ENCODE measurements at places on chromosomes 6 and 20.

- DNase-seq: no peak
These were observed 6.3 kb downstream of the PPP1R14C start for GRCh38 chr6:150149146-150149545.

GRCh38 chr20:22418738-22419137 is 165.6 kb downstream of the FOXA2 start:
- DNase-seq: no peak

DNA sequence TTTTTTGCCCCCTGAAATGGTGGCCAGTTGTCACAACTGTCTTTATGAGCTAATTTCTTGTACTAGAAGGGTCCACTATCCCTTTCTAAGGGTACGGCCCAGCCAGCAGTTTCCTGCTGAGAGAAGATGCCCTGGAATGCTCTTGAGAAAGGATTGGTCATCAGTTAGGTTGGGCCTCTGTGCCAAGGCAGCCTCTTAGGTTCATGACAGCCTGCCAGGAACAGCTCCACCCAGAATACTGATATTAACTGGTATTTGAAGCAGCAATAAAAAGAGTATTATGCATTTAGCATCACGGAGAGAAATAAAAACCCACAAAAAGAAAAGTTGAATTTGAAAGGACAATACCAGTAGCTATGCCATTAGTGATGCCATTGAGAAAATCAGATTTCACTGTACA is 9.0 kb upstream of the HINT3 start:
- DNase-seq: no peak

DNA sequence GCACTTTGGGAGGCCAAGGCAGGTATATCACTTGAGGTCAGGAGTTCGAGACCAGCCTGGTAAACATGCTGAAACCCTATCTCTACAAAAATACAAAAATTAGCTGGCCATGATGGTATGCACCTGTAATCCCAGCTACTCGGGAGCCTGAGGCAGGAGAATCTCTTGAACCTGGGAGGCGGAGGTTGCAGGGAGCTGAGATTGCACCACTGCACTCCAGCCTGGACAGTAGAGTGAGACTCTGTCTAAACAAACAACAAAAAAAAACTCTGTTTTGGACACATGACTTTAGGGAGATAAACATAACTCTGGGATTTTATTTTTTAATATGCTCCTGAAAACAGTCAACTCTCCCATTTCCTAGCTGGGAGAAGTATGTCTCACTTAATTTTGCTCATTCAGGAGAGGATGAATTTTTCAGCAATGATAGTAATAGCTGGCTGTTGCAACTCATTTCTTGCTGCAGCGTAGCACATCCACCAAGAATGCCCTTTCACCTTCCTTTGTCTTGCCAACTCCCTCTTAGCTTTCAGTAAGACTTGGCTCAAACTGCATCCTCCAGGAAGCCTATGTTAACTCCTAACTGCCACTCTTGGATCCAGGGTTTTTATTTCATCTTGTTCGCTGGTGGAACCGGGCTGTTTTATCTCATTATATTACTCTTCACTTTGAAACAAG is 24.3 kb downstream of the TOP1 start:
- peak; percentile 63 for DNase-seq

- no peak for DNase-seq
These were observed 1.5 kb downstream of the MAFB start for GRCh38 chr20:40687384-40688128.

DNA sequence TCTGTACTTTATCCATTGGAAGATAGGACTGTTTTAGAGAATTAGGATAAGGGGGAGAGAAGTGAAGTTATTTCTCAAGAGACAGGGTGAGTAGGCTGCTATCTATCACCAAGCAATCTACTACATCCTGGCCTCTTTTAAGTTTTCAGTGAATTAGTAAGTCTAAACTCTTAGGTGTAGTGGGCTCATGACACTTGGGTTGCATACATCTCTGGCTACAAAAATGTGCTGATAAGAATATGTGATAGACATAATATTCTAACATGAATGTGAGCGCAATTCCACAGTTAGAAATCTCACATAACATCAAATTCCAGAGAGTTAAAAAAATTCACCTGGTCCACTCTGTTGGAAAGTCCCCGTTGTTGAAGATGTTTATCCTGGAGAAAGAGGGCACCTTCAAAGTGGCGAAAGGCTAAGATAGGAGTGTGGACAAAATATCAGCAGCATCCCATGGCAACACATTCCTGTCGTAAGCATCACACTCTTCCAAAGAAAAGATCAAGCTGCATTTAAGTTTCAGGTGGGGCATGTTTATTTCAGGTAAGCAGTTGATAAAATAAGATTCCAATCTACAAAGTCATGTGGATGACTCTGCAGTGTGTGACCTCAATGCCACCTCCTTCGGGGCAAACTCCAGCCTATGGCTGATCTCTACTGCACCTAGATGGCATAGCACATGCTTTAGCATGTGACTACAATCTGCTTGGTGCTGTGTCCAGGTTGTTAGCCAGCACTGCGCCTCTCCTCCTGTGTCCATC is 111.7 kb upstream of the NEDD9 start:
- no peak for DNase-seq

Measured in fibroblast of upper back skin (primary cell).